ENCODE measurements at places on chromosomes 2 and 18. TPM values are rescaled to one million over a fixed set of nuclear protein-coding genes. Genes with fewer than 3 reads are reported as not detected.

DNA sequence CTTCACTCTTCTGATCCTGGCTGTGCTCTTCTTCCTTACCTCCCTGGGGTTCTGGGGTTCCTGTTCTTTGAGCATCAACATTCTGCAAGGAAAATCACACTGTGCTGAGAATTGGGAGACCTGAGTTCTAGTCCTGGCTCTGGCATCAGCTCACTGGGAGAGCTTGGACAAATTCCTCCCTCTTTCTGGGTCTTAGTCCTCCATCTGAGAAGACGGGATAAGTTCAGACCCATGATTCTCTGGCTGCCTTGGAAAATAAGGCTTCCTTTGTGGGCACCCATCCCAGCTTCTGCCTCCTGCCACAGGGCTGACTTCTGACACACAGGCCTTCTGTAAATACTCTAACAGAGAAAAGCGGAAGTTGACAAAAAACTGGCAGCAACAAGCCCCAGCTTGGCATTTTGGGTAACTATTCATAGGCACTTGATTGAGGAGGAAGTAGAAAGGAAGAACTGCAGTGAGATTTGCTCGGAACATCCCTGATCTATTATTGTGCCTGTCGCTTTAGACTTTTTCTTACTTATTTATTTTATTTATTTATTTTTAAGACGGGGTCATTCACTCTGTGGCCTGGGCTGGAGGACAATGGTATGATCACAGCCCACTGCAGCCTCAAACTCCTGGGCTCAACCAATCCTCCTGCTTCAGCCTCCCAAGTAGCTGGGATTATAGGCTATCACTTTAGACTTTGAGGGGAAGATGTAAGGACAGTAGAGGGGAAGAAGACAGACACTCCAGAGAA, 7.9 kb downstream of the PCBP1 start:
- no peak for DNase-seq

DNA sequence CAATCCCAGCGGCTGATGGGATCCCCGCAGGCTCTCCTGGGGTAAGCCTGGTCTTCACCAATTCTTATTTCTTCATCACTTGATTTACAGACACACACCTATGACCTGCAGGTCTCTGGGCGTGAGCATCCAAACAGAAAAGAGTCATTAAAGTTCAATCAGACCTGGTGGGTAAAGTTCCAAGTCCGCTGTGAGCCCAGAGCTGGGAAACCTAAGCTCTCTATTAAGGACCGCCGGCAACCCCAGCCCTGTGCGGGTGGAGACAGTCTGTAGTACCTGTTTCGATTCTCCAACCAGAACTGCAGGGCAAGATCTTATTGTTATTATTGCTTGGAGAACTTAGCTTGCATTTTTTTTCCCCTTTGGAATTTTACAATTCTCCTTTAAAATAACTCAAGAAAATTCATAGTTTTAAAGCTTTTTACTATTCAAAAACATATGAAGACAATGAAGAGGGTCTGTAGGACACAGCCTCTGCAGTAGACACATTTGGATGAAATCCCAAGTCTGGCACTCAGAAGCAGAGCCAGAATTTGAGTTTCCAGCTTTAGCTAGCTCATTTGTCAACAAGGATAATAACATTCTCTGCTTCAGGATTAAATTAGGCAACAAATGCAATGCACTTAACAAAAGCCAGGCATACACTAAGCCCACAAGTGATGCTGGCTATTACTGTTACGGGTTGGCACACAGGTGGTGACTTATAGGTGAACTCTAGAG, 376.4 kb downstream of the INSIG2 start:
- DNase-seq: no peak

DNA sequence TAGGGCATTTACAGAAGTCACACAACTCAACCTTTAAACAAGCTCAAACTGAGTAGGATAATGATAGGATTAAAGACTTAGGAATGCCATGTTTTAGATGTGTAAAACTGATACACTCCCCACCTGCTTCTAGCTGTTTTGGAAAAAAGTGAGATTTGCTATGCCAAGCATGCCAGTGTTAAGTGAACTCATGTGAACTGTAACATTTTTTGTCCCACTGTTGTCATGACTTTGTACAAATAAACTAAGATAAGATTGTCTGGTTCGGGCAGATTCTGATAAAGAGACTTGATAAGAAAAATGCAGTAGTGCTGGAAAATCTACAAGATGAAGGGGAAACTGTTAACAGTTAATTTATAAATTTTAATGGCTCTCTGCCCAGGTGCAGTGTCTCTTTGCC, 66.5 kb downstream of the GLS start:
- no peak for DNase-seq

DNA sequence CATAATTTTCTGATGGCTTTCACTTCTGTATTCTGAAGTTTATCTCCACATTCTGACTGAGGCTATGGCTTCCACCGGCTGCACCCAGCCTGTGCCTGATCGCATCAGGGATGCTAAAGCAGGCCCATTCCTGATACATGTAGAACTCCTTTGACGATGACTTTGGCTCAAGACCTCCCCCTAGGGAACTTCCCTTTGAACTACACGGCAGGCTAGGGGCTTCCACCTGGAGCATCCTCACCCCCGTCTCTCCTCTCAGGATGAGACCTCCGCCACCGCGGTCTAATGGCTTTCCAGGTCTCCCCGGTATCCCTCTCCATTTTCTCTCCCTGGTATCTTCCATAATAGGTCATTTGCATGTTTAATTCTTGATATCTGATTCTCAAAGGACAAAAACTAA, 214.9 kb upstream of the CHST9 start:
- peak; percentile 77 for DNase-seq

DNA sequence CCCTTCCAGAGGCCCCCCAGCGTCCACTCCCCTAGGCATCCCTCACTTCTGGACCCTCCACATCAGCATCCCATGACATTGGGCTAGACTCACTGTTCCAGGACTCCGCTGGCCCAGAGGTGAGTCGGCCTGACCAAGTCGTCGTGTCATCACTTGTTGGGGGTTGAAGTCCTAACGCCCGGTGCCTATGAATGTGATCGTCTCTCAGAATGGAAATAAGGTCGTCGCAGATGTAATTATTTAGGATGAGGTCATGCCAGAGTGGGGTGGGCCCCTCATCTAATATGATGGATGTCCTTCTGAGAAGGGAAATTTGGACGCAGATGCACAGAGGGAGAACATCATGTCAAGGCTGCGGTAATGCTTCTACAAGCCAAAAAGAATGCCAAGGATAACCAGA, 142.7 kb downstream of the AGAP1 start:
- no peak for DNase-seq

DNA sequence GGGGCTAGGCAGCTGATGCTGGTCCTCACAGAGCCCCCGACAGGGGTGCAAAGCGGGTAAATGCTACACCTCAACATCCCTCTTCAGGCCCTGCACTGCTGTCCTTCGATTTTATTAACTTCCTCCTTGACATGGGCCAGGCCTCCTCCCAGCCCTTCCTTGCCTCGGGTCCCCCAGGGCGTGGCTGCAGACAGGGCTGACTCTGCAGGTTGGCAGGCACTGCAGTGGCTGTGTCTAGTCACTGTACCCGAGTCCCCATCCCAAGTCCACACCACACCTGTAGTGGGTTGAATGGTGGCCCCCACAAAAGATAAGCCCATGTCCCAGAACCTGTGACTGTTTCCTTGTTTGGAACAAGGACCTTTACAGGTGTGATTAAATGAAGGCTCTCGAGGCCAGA, 140.2 kb downstream of the TWIST2 start:
- DNase-seq: no peak

DNA sequence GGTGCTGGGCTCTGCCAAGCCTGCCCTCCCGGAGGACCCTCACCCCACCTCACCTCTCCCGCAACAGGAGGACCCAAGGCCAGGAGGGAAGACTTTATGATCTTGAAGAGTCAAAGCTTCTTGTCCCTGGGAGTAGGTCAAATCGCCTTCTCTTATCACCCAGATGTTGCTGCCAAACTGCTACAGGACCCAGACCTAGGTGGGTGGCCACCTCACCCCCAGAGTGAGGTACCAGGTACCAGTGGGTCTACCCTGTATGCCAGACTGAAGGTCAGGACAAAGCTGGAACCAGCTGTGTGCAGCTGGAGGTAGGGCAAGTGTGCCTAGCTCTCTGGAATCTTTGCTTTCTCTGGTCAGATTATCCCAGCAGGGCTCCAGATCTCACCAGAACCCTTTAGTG, 197.2 kb downstream of the ZFP36L2 start:
- no peak for DNase-seq

- DNase-seq: no peak
These were observed 142.9 kb upstream of the SMAD2 start for GRCh38 chr18:48073211-48073930.

DNA sequence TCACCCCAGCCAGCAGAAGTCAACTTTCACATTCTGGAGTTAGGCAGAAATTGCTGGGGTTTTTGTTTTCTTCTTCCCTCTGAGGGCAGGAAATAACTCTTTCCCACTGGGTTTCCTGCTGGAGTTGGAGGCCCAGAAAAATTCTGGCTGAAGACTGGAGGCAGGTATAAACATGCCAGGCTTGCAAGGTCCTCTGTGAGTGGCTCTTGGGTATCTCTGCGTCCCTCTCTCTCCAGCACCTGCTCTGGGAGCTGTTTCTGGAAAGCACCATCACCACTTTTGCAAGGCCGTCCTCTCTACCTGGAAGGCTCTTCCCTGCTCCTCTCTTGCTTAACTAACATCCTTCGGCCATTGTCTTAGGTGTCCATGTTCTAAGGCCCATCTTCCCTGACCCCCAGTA, 91.0 kb downstream of the MCFD2 start:
- DNase-seq: no peak

DNA sequence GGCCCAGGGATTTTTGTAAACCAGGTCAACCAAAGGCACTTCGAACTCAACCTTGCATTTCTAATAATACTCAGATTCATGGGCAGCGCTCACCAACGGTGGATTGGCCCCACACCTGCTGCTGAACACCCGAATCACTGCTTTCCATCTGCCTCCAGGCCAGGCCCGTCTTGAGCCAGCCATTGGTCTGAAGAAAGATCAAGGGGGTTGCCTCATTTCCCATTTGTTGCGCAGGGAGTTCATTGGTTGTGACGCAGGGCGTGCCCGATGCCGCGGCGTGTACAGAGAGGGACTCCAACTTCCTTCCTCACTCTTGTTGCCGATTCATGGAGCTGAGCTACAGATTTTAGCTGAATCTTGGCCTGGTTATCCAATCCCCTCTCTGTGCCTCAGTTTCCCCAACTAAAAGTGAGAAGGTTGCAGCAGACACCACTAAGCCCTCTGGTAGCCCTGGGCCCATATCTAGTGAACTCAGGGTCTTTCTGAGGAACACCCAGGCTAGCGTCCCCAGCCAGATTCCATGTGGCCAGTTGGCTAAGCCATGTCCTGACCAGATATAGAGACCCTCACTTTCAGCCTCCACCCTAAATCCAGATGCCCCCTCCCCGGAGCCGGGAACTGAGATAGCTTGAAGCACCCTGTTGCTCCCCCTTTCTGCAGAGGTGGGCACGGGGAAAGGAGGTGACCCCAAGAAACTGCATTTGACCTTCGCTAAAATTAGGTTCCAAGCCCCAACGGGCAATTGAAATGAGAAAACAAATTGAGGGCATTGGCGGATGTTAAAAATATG, 60.9 kb upstream of the HPCAL1 start:
- DNase-seq: peak; percentile 5

DNA sequence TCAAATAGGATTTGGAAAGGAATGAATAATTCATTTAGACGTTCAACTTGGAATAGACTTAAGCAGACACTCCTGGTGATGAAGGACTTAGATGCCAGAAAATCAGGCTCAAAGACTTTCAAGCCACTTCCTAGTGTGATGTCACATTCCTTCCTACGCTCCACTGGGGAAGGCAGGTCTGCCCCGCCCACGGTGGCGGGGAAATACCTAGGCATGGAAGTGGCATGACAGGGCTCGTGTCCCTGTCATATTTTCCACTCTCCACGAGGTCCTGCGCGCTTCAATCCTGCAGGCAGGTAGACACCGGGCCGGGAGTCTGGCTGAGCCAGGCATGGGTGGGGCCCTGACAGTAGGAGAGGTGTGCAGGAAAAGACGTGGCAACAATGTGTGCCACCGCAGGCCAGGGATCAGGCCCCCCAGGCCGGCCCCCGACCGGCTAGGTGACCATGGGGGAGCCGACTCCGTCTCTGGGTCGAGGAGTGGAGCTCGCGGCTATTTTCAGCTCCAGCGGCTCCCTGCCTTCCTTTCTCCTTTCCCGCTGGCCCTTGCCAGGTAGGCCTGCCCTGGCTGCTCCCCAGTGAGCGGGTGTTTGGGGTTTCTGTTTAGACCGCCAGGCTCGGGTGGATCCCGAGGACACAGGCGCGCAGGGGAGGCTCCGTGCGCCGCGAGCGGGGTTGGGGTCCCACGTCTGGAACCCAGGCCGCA, at the start of gene IL1RL2:
Gene IL1RL2 (plus strand): TSS at position 233 of the 705 bp plus-strand sequence. CDS start 845 bp downstream, outside the sequence.
- peak; percentile 24 for DNase-seq

GRCh38 chr2:62344472-62344871, 148.6 kb downstream of the B3GNT2 start:
- no peak for DNase-seq

DNA sequence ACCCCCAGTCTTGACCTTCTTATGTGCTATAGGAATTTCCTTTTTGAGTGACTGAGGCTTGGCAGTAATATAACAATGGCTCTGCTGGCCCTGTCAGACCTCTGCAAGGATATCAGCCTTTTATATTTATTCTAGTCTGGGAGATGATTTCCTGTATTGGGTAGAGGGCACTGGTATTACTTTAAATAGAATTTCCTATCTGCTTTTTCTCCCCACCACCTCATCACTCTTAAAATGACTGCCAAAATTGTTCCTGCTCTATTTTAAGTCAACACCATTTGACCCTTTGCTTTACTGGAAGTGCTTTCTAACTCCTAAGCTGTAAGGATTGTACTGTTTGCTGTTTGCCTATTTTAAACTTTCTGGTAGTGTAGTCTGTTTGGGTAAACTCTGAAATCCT, 658.4 kb upstream of the FSHR start:
- no peak for DNase-seq

- DNase-seq: no peak
These were observed 59.7 kb upstream of the KCNJ3 start for GRCh38 chr2:154638783-154639182.

DNA sequence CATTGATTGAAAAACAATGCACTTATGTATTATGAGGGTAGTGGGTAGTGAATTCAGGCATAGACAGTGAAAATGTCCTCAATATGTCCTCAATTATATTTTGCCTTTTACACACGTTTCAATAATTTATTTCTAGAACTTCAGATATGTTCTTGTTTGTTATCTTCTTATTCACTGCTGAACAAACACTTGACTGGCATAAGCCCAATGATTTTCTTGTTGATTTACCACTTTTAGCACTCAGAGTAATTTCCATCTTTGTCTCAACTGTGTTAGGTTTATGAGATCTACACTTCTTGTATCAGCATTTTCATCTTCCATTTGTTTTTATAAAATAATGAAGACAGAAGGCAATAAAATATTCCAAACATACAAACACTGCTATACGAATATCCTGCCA, 61.8 kb upstream of the DCC start:
- DNase-seq: no peak

GRCh38 chr18:4755848-4756247, 300.7 kb upstream of the DLGAP1 start:
- DNase-seq: no peak

GRCh38 chr2:25250331-25251070, 82.1 kb upstream of the POMC start:
- peak; percentile 34 for DNase-seq

SNTG2 gene
- total RNA-seq: 27.8 TPM

SPEG gene
- total RNA-seq: 57.8 TPM

LRP1B gene
- 0.14 TPM for total RNA-seq

ARHGEF33 gene
- total RNA-seq: 0.57 TPM

ALPP gene
- 0.20 TPM for total RNA-seq

SEMA4F gene
- 6.3 TPM for total RNA-seq
